ENCODE measurements at places on chromosomes 5 and 9.

DNA sequence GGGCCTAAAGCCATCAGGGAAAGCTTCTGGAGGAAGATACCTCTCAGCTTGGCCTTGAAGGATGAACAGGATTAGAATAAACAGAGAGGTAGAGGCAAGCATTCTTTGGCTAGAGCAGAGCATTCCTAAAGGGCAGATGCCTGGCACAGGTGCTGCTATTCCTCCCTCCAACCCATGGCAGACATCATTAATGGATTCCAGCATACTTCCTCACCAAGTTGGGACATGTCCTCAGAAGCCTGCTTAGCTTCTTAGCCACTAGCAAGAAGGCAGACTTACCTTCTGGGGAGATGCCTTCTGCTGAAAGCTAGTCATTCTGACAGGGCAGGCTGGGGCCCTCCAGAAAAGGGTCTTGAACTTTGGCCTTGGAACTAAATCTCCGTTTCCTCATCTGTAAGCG, 122.0 kb downstream of the RGS3 start:
- no peak for DNase-seq

GRCh38 chr5:74665273-74665672, 19.8 kb upstream of the HEXB start:
- DNase-seq, result no peak

DNA sequence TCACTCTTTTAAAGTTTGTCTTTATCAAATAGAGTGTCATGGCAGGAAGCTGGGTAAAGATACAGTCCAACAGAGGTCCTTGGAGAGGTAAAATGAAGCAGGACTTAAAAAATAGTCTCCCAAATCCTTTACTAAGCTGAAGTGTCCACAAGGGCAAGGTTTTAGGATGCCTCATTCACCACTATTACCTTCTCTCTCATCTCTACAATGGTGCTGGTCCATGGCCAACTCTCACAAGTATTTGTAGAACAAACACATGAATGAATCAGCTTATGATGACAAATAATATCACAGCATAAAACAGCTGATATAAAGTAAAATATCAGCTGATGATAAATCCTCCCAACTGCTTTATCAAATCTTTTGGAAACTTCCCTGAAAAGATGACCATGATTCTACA, 162.3 kb upstream of the ZNF462 start:
- DNase-seq, result no peak

GRCh38 chr5:174047472-174048099, 2.1 kb downstream of the NSG2 start:
- no peak for DNase-seq

DNA sequence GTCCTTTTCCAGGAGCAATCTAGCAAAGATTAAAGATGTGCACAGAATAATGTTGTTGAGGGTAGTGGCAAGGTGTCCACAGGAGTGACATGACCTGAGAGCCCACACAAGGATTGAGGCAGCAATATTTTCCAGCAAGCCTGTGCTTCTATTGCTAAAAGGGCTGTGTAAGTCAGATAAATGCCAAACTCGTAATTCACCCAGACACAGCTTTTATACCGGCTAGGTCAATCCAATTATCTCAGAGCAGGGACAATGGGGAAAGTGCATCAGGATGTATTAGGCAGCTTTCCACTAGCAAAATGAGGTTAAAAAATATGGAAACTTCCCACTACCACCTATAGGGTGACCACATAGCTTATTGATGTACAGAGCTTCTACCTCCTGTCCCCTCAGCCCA, 34.8 kb upstream of the RAB3C start:
- DNase-seq, result no peak

GRCh38 chr5:10913841-10914240, 152.8 kb upstream of the DAP start:
- no peak for DNase-seq

GRCh38 chr5:61595426-61595825, 263.4 kb downstream of the ZSWIM6 start:
- no peak for DNase-seq

- no peak for DNase-seq
Measured at GRCh38 chr9:117097761-117098160, 317.1 kb downstream of the ASTN2 start.

DNA sequence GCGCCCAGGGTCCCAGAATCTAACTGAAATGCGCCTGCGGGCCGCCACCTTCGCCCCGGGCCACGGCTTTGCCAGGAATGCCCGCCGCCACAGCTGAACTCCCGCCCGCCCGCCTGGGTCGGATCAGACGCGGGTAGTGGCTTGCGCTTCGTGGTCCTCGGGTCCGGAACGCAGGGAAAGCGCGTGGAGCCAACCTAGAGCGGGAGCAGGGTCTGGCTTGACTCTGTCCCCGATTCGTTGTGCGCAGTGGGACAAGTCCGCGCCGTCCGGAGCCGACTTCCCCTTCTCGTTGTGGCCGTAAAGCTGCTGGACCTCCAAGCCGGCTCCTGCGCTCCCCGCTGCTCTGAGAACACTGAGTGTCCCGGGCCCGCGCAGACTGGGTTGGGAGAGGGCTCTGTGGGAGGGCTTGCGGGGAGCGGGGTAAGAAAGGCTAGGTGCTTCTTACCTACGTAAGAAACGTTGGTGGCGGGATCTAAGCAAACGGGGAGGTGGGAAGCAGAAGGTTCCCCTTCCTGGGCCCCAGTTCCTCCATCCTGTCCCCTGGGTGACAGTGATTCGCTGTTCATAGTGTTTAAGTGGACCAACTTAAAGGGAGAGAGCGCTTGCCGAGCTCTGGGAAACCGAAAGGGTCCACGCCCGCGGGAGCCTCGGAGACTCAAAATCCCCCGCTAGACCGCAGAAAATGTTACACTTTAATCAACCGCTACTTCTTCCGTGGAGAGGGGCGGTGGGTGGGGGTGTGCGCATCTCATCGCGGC, 4.4 kb upstream of the FOXE1 start:
- DNase-seq, result no peak

DNA sequence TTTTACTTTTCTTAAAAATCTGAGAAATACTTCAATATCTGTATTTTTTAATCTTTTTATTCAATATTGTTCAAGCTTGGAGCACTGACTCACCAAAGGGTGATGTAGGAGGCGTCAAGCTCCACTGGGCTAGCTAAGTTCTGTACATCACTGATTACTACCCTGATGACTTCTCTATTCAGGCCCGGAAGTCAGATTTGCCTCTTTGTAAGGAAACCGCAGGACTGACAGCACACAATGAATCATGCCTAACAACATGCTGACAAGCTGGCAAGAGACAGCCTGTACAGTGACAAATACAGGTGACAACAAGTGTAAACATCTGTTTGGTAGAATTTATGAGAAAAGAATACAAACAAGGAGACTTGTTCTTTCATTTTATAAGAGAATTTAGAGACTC, 627.9 kb upstream of the RORB start:
- DNase-seq, result peak; percentile 10

GRCh38 chr9:80871596-80871995, 817.8 kb downstream of the TLE1 start:
- DNase-seq, result no peak

GRCh38 chr5:123206618-123207017, 117.6 kb downstream of the PRDM6 start:
- DNase-seq, result no peak

GRCh38 chr9:1658661-1659362, 356.3 kb upstream of the SMARCA2 start:
- DNase-seq, result no peak

DNA sequence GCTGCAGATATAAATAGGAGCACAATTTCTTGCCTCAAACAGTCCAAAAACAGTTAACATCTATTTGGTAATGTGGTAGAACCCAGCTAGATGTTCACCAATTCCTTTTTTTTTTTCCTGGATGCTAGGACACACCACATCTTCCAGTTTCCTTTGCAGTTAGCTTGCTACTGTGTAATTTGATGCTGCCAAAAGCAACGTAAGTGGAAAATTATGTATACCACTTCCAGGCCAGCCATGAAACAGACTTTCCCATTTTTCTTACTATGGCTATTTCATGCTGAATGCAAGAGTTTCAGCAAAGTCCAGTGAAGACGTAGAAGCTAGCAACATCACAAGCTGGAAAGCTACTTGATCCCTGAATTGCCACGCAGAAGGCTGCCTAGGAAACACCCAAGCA, 667.2 kb downstream of the TLE1 start:
- no peak for DNase-seq

GRCh38 chr5:134851307-134851923, 5.6 kb downstream of the C5orf24 start:
- DNase-seq, result no peak

- no peak for DNase-seq
Measured at GRCh38 chr9:84141741-84142370, 161.3 kb downstream of the RMI1 start.

GRCh38 chr5:66945389-66946349, 250.9 kb downstream of the CD180 start:
- peak; percentile 42 for DNase-seq

GRCh38 chr5:139650689-139651042, 2.5 kb downstream of the CXXC5 start:
- DNase-seq, result no peak

GRCh38 chr9:121328476-121328875, 41.6 kb downstream of the STOM start:
- no peak for DNase-seq

- no peak for DNase-seq
Measured at GRCh38 chr5:135493406-135494180, 41.4 kb upstream of the TIFAB start.

DNA sequence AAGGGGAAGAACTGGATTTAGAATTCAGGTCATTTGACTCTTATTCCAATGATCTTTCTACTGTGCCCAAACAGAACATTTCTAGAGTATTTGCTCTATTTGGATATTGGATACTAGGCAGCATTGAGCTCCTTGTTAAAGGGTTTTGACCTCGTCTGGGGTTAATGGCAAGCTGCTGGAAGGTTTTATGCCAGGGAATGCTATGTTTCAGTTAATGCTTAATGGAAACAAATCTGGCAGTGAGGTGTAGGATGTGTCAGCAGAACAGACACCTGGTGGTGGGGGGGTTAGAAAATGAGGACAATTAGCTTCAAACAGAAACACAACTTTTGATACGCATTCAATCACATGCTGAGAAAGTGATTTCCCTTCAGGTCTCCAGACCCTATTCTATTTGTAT, 51.5 kb downstream of the AGXT2 start:
- no peak for DNase-seq

DNA sequence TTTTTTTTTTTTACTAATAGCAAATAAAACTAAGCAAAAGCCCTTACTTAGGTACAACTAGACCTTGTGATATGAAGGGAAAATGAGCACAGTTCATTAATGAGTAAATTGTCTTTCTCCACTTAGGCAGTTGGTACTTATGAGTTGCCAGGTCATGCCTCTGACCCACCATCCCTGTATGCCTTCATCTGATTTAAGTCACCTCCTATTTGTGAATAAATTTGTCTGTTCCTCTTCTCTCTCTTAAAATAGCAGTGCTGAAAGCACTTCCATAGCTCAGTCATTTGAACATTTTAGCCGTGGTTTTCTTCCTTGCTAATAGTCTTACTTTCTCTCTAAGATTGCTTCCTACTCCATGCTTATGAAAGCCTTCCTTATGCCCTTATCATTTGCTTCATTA, 61.4 kb downstream of the SLC44A1 start:
- no peak for DNase-seq

DNA sequence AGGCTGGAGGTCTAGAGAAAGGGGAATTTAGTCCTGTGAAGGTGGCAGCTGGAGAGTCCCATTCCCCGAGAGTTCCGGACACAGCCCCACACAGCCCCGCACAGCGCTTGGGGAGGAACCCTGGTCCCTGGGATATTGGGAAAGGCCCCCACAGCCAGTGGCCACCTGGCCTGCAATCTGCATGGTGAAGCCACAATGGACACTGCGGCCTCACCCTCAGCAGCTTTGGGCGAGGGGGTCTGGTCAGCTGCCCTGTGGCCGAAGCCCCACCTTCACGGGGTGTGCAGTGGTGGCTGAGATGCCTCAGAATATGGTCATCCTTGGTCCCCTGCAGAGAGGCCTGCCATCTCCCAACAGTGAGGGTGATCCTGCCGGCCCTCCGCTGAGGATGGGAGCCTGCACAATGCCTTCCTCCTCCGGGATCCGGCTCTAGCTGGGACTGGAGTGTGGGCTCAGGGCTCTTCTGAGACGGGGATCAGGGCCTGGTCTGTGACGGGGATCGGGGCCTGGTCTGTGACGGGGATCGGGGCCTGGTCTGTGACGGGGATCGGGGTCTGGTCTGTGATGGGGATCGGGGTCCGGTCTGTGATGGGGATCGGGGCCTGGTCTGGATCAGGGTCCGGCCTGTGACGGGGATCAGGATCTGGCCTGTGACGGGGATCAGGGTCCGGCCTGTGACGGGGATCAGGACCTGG, 33.3 kb upstream of the TMEM250 start:
- no peak for DNase-seq

- DNase-seq, result no peak
Measured at GRCh38 chr9:112665347-112665746, 52.6 kb downstream of the INIP start.

DNA sequence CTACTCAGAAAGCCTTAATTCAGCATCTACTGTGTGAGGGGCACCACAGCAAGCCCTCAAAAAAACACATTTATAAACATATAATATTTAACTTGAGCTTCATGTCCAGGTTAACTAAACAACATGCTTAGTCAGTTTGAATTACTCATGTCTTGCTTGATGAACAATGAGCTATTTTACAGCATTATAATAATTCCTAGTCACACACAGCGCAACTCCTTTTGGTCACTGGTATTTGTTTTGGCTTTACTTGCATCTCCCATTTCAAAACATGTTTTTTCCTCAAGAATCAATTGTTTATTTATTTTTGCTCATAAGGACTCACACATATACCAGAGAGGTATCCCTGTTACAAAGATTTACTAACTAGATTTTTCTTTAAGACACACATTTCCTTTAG, 616.7 kb upstream of the DAB2 start:
- no peak for DNase-seq

GRCh38 chr5:67058998-67059743, 137.4 kb downstream of the CD180 start:
- DNase-seq, result no peak

DNA sequence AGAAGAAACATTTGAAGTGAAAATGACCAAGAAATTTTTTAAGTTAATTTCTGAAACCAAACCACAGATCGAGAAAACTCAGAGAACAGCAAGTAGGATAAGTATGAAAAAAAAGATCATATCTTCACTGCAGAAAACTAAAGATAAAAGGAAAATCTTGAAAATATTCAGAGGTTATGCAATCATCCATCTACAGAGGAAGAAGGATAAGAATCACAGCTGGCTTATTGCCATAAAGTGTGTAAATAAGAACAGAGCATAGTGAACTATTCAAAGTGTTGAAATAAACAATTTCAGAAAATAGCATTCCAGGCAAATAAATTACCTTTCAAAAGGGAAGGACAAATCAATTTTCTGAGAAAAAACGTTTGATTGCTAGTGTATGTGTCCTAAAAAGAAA, 1191.7 kb upstream of the CDH6 start:
- DNase-seq, result no peak
